ENCODE measurements at places on chromosomes 6 and 20. TPM values are rescaled to one million over a fixed set of nuclear protein-coding genes. Genes with fewer than 3 reads are reported as not detected.

GRCh38 chr20:51450984-51451383, 91.5 kb downstream of the NFATC2 start:
- H3K4me1 ChIP-seq = peaks cover 31% of the 10 kb centered on the region
- H3K4me3 ChIP-seq = no peak overlapping the region
- H3K27me3 ChIP-seq = no peaks in the 10 kb centered on the region
- no peak overlapping the region for H3K27ac ChIP-seq
- peaks cover 68% of the 10 kb centered on the region for H3K36me3 ChIP-seq

DNA sequence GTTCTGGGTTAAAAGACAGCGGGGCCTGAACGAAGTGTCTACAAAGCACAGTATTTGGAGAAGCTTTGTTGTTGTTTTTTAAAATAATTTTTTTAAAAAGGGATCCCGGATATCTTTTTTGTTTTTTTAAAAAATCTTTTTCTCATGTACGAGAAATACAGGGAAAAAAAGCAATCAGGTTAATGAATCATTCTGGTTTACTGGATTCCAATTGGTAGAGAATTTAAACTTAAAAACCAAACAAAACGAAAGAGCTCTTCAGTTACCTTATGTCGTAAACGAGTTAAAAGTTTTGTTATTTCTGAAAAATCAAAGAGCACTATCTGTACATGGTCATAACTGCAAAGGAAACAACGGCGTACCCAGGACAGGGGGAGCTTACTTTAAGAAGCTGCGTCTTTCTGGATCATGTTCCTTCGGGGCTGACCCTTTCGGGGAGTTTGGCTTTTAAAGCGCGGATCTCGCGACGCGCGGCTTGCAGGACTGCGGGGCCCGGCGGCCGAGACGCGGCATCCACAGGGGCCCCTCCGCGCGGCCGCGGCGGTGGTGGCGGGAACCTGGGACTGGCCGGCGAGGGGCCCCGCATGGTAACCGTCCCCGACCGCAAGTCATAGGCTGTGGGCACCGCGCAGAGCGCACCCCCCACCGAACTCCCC, 927 bp downstream of the IL20RA start:
- H3K36me3 ChIP-seq = no peaks in the 10 kb centered on the region
- H3K4me1 ChIP-seq = peaks cover 5% of the 10 kb centered on the region
- peak overlapping the region; percentile 77 for H3K4me3 ChIP-seq
- no peak overlapping the region for H3K27ac ChIP-seq
- peak; percentile 67 for DNase-seq
- H3K27me3 ChIP-seq = peaks cover 84% of the 10 kb centered on the region

GRCh38 chr6:157531169-157531985, 150.4 kb downstream of the ZDHHC14 start:
- H3K27ac ChIP-seq = no peak overlapping the region
- DNase-seq = no peak
- peaks cover 2% of the 10 kb centered on the region for H3K27me3 ChIP-seq
- peaks cover 48% of the 10 kb centered on the region for H3K4me1 ChIP-seq
- no peak overlapping the region for H3K4me3 ChIP-seq

DNA sequence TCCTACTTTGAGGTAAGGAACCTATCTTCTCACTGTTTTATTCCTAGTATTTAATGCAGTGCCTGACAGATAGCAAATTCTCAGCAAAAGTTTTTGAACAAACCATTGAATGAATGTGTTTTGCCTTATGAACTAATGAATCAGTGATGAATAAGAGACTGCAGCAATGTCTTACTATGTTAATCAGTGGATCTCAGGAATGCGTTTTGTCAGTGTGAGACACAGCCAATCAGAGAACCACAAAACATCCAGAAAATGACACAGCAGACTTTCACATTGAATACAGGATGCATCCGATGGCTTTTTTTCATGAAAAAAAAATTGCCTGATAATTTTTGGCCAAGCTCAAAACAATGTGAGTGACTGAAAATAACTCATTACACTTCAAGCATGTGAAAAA, 270.5 kb downstream of the BMP2 start:
- H3K4me3 ChIP-seq = no peak overlapping the region
- no peaks in the 10 kb centered on the region for H3K36me3 ChIP-seq
- DNase-seq = no peak
- H3K27ac ChIP-seq = no peak overlapping the region
- H3K27me3 ChIP-seq = no peaks in the 10 kb centered on the region

GRCh38 chr20:3235666-3236324, 3.2 kb downstream of the SLC4A11 start:
- H3K4me3 ChIP-seq = no peak overlapping the region
- peaks cover 37% of the 10 kb centered on the region for H3K27me3 ChIP-seq
- DNase-seq = no peak

Gene TRIM10
- total RNA-seq = 0.09 TPM

Gene RIMS1
- not detected for total RNA-seq

Data from activated CD4-positive, alpha-beta T cell treated with anti-CD3 and anti-CD28 coated beads, Interleukin-2, amount 10 ng/mL, durations not matched to agents 24 days and 14 days (primary cell).